Stimulated activated CD8-positive, alpha-beta memory T cell treated with anti-CD3 and anti-CD28 coated beads, Interleukin-4, amount 100 ng/mL, for 1 hour (primary cell): ENCODE measurements at places on chromosomes 6 and 20.
A peak's percentile ranks its signal among the peaks of the same experiment; 100 is the strongest.

- no peak for DNase-seq
Observed at GRCh38 chr20:47675190-47676142, 109.8 kb downstream of the SULF2 start.

GRCh38 chr20:44776980-44777379, 31.3 kb downstream of the KCNK15 start:
- DNase-seq = no peak

DNA sequence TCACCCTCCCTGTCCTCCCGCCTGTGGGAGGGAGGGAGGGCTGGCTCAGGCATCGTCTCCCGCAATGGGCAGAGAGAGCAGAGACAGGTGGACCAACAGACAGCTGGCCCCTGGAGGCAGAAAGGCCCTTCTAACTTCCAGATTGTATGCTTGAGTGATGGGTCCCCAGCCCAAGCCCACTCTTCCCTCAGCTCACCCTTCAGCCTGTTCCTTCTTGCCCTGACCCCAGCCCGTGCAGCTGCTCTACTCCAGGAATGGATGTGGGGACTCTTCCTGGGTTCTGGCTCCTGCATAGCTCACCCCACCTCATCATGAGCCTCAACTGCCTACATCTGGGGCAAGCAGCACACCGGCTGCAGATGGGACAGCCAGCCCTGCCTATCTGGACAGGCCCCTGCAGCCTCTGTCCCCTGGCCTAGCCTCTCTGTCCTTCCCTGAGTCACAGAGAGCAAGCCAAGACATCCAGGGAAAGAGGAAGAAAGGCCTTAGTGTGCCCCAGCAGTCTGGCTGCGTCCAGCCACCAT, 11.5 kb upstream of the SLC22A7 start:
- no peak for DNase-seq

GRCh38 chr20:32155017-32155981, 45.8 kb downstream of the TM9SF4 start:
- DNase-seq = no peak

DNA sequence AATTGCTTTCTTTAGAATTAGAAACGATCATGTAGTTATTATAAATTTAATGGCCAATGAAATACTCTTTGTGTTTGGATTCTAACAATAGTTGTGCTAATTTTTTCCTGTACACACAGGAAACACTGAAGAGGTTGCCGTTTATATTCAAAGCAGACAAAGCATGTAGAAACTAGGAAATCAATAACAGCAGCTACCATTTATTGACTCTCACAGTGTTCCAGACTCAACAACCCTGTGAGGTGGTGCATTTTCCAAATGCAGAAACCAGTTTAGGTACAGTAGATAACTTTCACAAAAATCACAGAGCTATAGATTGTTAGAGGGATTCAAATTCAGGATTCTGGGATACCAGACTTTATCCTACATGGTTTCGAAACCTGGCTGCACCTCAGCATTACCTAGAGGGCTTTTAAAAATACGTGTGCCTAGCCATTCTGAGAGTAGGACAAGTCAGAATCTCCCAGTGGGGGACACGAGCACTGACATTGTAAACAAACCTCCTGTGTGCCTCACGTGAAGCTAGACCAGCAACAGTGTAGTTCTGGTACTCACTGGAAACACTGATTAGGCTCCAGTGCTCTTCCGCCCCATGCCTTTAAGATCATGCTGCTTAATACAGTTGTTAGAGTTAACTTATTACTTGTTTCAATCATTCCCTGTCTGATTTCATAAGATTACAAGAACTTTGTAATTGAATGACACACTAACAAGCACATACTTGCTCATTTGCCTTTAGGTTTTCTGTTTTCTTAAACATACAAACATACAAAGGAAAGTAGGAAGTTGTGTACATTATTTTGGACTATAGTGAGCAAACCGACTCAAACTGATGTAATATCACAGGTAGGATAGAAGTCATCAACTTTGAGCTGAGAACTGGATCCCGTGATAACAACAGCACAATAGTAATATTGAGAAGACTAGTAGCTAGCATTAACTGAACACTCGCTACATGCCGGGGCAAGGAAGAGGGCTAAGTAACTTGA, 65.8 kb downstream of the MAP3K4 start:
- no peak for DNase-seq

GRCh38 chr6:44151348-44152108, 7.1 kb upstream of the CAPN11 start:
- DNase-seq = peak; percentile 58

- DNase-seq = no peak
Observed at GRCh38 chr6:5942591-5942990, 64.1 kb downstream of the NRN1 start.

DNA sequence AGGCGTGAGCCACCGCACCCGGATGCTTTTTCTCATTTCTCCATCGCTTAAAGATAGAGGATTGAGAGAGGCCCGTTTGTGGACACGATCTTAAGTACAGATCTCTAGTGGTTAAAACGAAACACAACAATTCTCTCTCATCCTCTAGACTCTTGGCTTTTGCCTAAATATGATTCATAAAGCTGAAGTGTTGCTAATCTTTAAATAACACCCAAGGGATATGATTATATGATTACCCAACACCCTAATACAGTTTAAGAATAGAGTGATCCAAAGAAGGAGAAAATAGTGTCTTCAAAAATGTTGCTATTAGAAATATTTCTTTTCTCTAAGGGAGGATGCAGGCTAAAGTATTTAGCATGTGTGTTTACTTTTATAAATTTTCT, 50.4 kb downstream of the MTHFD1L start:
- DNase-seq = no peak

DNA sequence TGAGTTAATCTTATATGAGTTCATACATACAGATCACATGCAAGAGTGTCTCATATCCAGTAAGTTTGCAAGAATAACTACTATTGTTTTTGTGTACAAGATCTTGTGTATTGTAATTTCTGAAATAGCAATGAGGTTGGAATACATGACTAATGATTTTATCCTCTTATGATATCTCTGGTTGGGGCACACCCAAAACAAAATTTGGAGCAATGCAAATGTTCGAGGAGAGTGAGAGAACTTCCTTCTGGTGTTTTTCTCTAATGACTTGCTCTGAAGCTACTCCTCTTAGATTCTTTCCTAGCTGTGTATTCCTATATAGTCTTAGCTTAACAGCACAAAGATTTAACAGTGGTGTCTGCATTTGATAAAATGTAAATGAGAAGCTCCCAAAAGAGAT, 252.5 kb downstream of the LAMA2 start:
- DNase-seq = no peak

DNA sequence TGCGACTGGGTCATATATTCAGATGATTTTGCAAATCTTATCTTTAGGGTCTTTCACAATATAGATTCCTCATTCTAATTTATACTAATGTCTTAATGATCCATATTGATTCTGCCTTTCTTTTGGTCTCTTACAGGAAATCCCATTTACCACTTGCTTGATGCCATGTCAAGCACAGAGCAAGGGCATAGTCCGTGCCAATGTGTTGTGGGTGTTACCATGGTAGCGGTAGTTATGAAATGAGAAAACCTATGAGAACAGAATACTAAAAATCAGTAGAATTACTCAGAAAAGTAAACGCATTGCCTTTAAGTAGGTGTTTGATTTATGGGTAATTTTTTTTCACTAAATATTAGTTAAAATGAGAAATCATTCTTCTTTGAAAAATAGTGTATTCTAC, 153.9 kb upstream of the RAB32 start:
- no peak for DNase-seq
